ENCODE measurements at places on chromosomes 11 and 22.
A peak's percentile ranks its signal among the peaks of the same experiment; 100 is the strongest.

DNA sequence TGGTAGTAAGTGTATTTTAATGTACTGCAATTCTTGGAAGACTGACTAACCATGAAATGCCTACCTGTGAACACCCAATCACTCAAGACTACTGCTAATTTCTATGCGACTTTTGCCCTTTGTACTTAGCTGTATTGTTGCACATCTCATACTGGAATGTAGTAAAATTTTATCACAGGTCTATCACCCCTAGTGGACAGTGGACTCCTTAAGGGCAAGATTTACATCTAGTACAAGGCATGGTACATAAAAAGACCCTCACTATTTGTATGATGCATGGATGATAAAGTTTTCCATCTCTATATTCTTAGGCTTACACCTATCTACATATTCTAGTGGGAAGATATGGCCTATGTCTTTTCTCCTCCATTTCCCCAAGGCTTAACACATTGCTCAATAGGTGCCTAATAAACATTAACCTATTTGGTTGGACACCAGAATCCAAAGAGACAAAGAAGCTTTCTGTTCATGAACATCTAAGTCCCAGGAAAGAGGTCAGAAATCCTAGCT lies 26.1 kb downstream of the SERGEF start:
- no peak for DNase-seq

GRCh38 chr22:25404556-25404927 lies 159.9 kb upstream of the GRK3 start:
- DNase-seq, result no peak

DNA sequence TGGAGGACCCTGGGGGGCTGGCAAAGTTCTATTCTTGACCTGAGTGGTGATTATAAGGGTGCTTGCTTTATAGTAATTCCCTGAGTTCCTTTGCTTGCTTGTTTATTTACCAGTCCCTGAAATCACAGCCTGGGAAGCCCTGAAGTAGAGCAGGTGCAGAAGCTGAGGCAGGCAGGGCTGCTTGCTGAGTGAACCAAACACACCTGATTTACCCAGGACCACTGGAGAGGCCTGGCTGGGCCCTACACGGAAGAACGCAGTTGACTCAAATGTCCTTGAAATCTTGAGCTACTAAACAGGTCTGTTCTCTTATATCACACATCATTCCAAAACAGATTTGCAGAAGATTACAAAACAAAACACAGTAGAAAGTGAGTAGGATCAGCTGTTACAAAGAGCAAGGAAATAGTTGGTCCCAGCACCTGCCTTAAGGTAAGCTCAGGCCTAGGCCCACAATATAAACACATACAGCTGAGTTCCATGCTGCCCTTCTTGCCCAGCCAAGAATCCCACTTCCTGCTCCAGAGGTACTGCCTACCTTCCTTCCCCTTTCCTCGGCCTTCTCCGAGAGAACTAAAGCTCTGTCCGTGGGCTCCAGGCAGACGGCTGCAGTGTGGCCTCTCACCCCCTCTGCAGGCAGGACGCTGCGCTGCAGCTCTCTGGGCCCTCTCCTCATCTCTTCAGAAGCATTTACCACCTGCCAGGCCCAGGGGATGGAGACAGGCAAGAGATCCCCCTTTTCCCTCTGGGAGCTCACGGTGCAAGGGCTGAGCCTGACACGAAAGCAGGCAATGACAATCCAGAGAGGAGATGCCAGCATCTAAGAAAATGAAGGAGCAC lies 46.1 kb upstream of the SCUBE2 start:
- peak; percentile 60 for DNase-seq

- no peak for DNase-seq
Observed at GRCh38 chr22:48145738-48146137, 1383.3 kb downstream of the TBC1D22A start.

GRCh38 chr11:131540676-131541075 lies 170.3 kb downstream of the NTM start:
- DNase-seq, result no peak

DNA sequence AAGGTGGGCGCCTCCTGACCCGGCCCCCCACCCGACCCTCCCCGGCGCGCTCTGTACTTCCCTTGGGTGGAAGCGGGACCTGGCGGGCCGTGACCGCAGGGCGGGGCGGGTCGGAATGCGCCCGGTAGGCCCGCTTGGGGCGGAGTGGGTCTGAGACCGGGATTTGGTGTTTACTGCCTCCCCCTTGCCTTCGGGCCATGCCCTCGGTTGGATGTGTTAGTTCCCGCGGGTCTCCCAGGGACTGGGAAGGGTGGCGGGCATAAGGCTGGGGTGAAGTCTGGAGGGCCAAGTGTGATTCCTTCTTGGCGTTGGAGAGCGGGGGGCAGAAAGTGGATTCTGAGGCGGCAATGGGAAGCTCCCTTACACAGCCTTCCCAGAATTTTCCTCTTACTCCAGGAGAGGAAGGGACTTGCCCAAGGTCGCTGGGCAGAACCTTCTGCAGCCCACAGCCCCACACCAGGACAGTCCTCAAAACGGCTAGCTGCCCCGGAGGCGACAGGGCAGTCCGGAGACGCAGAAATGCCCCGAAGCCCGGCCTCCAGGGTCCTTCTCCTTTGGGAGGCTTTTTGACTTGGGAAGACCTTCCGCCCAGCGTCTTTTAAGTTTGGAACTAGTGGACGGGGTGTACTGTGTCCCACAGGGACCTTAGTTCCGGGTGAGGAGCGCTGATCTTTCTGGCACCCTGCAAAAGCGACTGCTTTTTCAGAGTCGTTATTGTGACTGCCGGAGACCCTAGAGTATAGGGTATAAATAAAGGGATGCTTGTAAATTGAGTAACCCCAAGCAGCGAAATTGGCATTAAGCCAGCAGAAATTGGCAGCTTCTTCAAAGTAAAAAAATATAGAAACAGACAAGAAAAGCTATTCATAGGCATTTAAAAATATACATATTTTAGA lies 647 bp downstream of the SWAP70 start:
- DNase-seq, result no peak

GRCh38 chr22:22425783-22426624 lies 82.5 kb downstream of the ZNF280B start:
- DNase-seq, result no peak

DNA sequence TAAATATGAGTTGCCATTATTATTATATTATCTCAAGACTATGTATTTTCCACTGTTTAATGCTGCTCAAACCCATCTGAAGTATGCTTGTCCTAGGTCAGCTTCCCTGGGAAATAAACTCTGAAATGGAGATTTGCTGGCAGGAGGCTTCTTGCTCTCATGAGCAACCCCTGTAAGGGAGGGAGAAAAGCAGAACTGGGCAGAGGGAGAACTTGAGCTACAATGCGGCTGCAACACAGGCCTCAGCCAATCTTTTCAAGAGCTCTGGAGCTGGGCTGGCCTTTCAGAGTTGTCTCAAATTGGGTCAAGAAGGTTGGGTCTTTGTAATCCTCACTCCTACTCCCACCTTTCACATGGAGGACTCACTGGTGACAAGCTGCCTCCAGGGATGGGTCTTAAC lies 412.6 kb downstream of the TENM4 start:
- no peak for DNase-seq

DNA sequence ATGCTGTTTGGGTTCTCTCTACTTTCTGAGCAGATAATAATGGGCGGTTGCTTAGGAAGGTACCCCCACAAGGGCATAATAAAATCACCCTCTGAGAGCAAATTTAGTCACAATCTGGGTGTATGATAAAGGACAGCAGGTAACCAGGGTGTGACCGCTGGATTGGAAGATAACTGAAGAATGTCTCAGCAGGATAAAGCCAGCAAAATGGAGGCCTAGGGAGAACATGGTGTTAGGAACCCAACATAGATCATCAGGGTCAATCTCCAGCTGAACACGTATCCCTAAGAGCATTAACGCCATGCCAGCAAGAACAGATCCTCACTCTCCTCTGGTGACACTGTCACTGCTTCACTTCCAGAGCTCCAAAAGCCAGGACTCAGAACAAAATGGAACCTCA lies 64.5 kb upstream of the SCUBE2 start:
- DNase-seq, result no peak

- no peak for DNase-seq
Observed at GRCh38 chr22:18067548-18068341, 10.0 kb upstream of the PEX26 start.

DNA sequence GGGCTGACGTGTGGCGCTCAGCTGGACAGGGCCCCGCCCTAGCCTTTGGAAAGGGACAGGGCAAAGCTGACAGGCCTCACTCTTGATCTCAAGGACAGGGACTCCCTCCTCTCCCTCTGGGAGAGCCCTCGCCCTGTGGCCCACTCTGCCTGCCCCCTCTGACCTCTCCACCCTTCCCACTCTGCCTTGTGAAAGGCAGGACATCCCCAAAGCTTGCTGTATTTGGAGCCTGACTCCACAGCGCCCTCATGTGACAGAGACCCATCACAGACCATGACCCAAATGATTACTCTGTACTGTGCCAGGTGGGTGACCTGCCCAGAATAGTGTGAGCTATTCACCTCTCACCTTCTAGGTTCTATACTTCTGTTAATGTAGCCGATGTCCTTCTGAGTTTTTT lies 18.8 kb downstream of the P2RY2 start:
- peak; percentile 17 for DNase-seq

- DNase-seq, result no peak
Observed at GRCh38 chr11:77510851-77511250, 37.0 kb upstream of the PAK1 start.

DNA sequence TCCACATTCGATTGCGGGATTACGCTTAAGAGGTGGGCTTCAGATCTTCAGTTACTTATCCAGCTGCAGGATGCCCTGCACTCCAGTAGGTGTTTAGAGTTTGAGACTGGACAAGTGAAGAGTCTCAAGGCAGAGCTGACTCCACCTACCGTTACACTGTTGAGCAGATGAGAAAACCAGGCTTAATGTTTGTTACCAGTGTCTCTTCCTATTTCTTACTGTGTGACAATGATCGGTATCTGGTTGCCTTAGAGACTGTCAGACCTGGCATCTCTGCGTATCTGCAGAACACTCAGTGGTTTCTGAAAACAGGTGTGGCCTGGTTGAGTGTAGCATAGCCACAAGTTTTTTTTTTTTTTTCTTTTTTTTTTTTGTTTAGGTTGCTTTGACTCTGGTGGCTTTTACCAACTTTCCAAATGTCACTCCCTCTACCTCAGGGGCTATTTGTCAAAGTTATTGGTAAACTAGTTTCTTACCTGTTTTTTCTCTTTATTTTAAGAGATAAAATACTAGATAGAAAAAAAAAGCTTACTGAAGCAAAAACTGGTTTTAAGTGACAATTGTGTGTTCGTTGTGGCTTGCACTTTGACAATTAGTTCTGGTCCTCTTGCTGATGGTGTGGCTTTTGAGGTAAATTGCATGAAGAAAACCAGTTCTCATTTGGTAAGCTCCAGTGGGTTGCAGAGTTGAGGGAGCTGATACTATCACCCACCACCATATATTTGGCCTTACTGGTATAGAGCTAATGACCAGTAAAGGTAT lies 284.8 kb downstream of the ETS1 start:
- DNase-seq, result peak; percentile 96

DNA sequence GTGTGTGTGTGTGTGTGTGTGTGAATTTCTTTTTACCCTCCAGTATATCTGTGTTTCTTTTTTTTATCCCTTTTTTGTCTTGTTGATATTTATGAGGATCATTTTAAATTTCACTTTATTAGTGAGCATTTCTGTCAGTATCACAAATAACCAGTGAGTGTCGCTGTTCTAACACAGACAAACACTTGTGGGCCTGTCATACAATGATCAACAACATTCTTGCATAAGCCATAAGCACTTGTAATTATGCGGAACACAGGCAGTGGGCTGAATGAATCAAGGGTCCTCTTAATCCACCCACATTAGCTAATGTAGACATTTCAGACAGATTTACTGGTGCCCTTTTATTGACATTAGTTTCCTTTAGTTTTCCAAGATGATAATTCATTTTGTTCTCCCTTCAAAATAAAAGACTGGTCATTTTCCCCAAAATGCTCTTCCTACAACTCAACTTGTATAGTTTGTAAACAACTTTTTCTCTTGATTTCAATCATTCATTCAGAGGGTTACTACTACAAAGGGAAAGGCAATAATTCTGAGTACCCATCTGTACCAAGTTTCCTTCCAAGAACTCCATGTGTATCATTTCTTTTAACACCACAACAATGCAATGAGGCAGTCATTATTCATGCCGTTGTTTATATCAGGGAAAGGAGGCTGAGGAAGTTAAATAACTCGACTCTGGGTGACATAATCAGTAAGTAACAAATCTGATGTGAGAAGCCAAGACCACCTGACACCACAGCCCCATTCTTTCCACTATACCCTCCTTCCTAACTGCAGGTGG lies 34.5 kb upstream of the ANO3 start:
- peak; percentile 4 for DNase-seq

DNA sequence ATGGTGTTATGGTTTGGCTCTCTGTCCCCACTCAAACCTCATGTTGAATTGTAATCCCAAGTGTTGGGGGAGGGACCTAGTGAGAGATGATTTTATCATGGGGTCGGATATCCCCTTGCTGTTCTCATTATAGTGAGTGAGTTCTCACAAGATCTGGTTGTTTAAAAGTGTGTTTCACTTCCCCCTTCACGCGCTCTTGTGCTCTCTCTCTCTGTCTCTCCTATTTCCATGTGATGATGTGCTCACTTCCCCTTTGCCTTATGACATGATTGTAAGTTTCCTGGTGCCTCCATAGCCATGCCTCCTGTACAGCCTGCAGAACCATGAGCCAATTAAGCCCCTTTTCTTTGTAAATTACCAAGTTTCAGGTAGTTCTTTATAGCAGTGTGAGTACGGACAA lies 765.1 kb downstream of the KCNA4 start:
- no peak for DNase-seq

DNA sequence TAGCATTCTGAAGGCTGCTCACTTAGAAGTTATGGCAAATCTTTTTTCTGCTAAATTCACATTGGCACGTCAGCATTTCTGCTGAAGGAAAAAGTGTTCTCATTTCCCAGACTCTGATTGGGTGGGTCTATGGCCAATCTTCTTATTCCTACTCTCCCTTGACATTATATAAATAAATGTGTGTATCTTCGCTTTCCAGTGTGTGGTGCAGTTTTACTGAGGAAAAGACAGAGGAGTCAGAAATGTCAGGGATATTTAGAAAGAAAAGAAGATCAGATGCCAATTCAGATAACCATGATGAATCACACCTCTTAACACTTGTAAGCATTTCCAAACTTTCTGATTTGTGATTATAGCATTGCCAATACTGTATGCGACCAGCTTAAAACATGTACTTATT lies 3.2 kb upstream of the BDNF start:
- DNase-seq, result no peak
